ENCODE measurements at places on chromosomes 3 and 15. TPM values are rescaled to one million over a fixed set of nuclear protein-coding genes. Genes with fewer than 3 reads are reported as not detected.

CHST2 gene
- polyA plus RNA-seq: 11.5 TPM

LRRFIP2 gene
- 15.3 TPM for polyA plus RNA-seq

HDC gene
- polyA plus RNA-seq: not detected

CPB1 gene
- not detected for polyA plus RNA-seq

SOX2 gene
- polyA plus RNA-seq: not detected

IQCF2 gene
- polyA plus RNA-seq: not detected

ACSBG1 gene
- polyA plus RNA-seq: 0.06 TPM

SNURF gene
- polyA plus RNA-seq: 49.6 TPM

CFAP20DC gene
- 0.40 TPM for polyA plus RNA-seq

CCDC13 gene
- polyA plus RNA-seq: not detected

IL5RA gene
- polyA plus RNA-seq: not detected

FAM43A gene
- 3.5 TPM for polyA plus RNA-seq

LRRC31 gene
- not detected for polyA plus RNA-seq

PLA2G4D gene
- polyA plus RNA-seq: not detected

- H3K4me3 ChIP-seq: no peak overlapping the region
- no peak for DNase-seq
- no peak overlapping the region for H3K27ac ChIP-seq
- no peaks in the 10 kb centered on the region for H3K4me1 ChIP-seq
- H3K36me3 ChIP-seq: no peaks in the 10 kb centered on the region
- H3K27me3 ChIP-seq: no peaks in the 10 kb centered on the region
These were observed 25.3 kb upstream of the ZNF770 start for GRCh38 chr15:35013370-35013769.

GRCh38 chr15:61035311-61035710 is 193.8 kb downstream of the RORA start:
- H3K36me3 ChIP-seq: no peaks in the 10 kb centered on the region
- DNase-seq: no peak
- no peak overlapping the region for H3K4me3 ChIP-seq
- no peaks in the 10 kb centered on the region for H3K4me1 ChIP-seq
- H3K27ac ChIP-seq: no peak overlapping the region
- no peaks in the 10 kb centered on the region for H3K27me3 ChIP-seq

DNA sequence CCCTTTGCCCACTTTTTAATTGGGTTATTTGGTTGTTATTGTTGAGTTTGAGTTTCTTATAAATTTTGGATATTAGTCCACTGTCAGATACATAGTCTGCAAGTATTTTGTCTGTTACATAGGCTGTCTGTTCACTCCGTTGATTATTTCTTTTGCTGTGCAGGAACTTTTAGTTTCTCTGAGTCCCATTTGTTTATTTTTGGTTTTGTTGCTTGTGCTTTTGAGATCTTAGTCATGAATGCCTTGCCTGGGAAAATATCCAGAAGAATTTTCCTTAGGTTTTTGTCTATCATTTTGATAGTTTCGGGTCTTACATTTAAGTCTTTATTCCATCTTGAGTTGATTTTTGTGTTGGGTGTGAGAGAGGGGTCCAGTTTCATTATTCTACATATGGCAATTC is 254.5 kb downstream of the NLGN1 start:
- no peak overlapping the region for H3K27ac ChIP-seq
- H3K27me3 ChIP-seq: no peaks in the 10 kb centered on the region
- DNase-seq: no peak
- no peaks in the 10 kb centered on the region for H3K4me1 ChIP-seq
- no peaks in the 10 kb centered on the region for H3K36me3 ChIP-seq

- peak; percentile 25 for DNase-seq
- no peaks in the 10 kb centered on the region for H3K27me3 ChIP-seq
- H3K4me3 ChIP-seq: peak overlapping the region; percentile 50
- peak overlapping the region; percentile 78 for H3K27ac ChIP-seq
- H3K36me3 ChIP-seq: no peaks in the 10 kb centered on the region
These were observed 92.2 kb downstream of the KLHL25 start for GRCh38 chr15:85702321-85703101.

GRCh38 chr15:89002281-89002761 is 85.9 kb upstream of the ABHD2 start:
- H3K36me3 ChIP-seq: no peaks in the 10 kb centered on the region
- no peak overlapping the region for H3K4me3 ChIP-seq
- no peaks in the 10 kb centered on the region for H3K4me1 ChIP-seq
- no peak for DNase-seq
- H3K27me3 ChIP-seq: no peaks in the 10 kb centered on the region

- no peaks in the 10 kb centered on the region for H3K4me1 ChIP-seq
- H3K27me3 ChIP-seq: no peaks in the 10 kb centered on the region
- H3K27ac ChIP-seq: no peak overlapping the region
- DNase-seq: peak; percentile 44
- no peak overlapping the region for H3K4me3 ChIP-seq
These were observed 95.4 kb downstream of the HCN4 start for GRCh38 chr15:73273181-73274002.

- no peak for DNase-seq
- H3K36me3 ChIP-seq: no peaks in the 10 kb centered on the region
- no peak overlapping the region for H3K27ac ChIP-seq
- no peak overlapping the region for H3K4me3 ChIP-seq
- H3K4me1 ChIP-seq: no peaks in the 10 kb centered on the region
- no peaks in the 10 kb centered on the region for H3K27me3 ChIP-seq
These were observed 620.7 kb upstream of the ALCAM start for GRCh38 chr3:104746056-104746455.

DNA sequence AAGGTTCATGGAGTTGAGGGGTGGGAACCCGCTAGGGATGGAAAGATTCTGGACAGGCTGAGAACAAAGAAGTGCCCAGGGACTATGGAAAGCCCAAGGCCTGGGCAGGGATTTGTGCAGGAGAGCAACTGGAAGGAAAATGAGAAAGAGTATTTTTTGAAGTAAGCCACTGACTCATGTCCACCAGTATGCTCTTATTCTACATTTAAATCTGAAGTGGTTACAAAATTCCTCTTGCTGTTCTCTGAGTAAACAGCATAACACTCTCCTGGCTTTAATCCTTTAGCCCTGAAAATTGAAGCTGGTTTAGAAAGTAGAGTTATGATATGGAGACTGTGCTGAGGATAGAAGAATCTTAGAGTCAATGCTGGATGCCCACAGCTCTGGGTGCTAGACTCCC is 165.2 kb downstream of the ISL2 start:
- no peaks in the 10 kb centered on the region for H3K4me1 ChIP-seq
- no peaks in the 10 kb centered on the region for H3K27me3 ChIP-seq
- no peak overlapping the region for H3K4me3 ChIP-seq
- no peak overlapping the region for H3K27ac ChIP-seq
- H3K36me3 ChIP-seq: no peaks in the 10 kb centered on the region

DNA sequence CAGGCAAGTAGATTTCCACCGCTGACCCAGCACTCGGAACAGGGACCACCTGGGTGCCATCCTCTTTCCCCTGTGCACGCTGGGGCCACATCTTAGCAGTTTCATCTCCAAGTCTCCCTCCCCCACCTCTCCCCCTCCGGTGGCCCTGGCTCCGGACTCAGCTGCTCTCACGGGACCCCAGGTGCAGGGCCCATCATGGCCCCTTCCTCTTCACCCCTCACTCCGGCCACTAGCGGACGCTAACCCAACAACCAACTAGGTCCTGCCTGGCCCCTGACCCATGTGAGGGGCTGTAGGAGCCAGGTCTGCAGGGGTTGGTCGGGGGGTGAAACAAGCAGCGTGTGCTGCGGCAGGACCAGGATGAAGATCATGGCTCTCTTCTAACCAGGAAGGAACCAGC is 31.3 kb upstream of the IQSEC1 start:
- H3K4me3 ChIP-seq: no peak overlapping the region
- H3K27ac ChIP-seq: no peak overlapping the region
- no peaks in the 10 kb centered on the region for H3K27me3 ChIP-seq
- H3K36me3 ChIP-seq: no peaks in the 10 kb centered on the region
- no peaks in the 10 kb centered on the region for H3K4me1 ChIP-seq

GRCh38 chr3:42661593-42662022 is 8.1 kb downstream of the ZBTB47 start:
- no peaks in the 10 kb centered on the region for H3K27me3 ChIP-seq
- H3K4me3 ChIP-seq: no peak overlapping the region
- H3K36me3 ChIP-seq: no peaks in the 10 kb centered on the region
- no peak for DNase-seq
- no peak overlapping the region for H3K27ac ChIP-seq
- no peaks in the 10 kb centered on the region for H3K4me1 ChIP-seq

- DNase-seq: no peak
- H3K27me3 ChIP-seq: no peaks in the 10 kb centered on the region
- no peak overlapping the region for H3K27ac ChIP-seq
These were observed 117.4 kb upstream of the LPP start for GRCh38 chr3:188036375-188037194.

DNA sequence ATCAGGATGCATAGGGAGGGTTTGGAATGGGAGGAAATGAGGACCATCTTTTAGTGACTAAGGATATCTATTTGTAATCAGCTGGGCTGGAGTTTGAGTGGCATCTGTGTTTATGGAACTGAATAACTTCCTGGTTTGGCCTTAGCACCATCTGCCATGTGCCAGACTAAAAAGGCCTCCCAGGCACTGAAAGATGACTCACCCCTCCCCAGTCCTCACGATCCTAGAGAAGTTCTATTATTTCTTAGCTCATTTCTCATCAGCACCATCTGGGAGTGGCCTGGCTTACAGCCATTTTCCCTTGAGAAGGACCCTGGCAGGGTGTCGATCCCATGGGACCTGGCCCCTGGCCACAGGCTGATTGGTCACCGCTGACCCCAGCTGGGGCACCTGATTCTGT is 23.9 kb upstream of the CTXND1 start:
- H3K4me3 ChIP-seq: no peak overlapping the region
- no peak overlapping the region for H3K27ac ChIP-seq
- H3K36me3 ChIP-seq: no peaks in the 10 kb centered on the region
- no peaks in the 10 kb centered on the region for H3K4me1 ChIP-seq

DNA sequence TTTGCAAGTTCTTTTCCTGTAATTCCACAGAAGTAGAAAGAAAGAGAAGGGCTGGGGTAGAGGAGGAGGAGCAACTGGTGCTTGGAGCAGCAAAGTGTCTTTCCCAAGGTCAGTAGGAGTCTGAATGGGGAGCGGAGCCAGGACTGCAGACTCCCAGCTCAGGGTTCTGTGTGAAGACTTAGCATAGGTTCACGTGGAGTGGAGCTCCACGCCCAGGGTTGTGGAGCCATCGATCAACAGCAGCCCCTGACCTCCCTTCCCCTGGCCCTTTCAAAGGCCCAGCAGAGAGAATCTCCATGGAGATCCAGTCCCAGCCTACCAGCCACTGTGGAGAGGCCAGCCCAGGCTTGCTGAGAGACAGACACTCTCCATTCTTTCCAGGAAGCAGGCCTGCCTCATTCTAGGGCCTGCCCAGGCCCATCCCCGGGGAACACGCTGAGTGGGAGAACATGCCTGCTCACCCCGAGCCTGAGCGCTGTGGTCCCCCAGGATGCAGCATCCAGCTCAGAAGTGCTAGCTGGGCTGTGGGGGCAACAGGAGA is 62.1 kb downstream of the CORO2B start:
- no peak overlapping the region for H3K27ac ChIP-seq
- H3K27me3 ChIP-seq: no peaks in the 10 kb centered on the region
- no peaks in the 10 kb centered on the region for H3K36me3 ChIP-seq
- DNase-seq: no peak

GRCh38 chr3:134485075-134485717 is 589 bp downstream of the ANAPC13 start:
- peak overlapping the region; percentile 87 for H3K27ac ChIP-seq
- H3K36me3 ChIP-seq: peaks cover 34% of the 10 kb centered on the region
- no peak for DNase-seq

- no peak for DNase-seq
- H3K4me3 ChIP-seq: no peak overlapping the region
- no peaks in the 10 kb centered on the region for H3K36me3 ChIP-seq
- H3K27me3 ChIP-seq: no peaks in the 10 kb centered on the region
These were observed 108.2 kb upstream of the UBE2E2 start for GRCh38 chr3:23094890-23095462.

DNA sequence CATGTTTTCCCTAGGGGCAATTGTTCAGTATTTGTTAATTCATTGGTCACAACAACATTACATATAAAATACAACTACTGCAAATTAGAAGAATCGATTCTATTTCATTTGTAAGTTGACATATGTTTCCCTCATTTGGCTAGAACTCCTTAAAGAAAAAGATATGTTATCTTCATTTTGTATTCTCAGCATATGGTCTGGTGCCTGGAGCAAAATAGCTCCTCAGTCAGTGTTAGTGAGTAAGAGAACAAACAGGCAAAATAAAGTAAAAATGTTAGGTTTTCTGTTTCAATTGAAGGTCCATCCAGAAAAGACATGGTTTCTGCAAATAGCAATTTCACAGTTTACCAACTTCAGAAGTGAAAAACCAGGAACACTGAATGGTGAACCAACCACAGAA is 1343.1 kb downstream of the ROBO1 start:
- no peak for DNase-seq
- H3K36me3 ChIP-seq: no peaks in the 10 kb centered on the region
- H3K4me1 ChIP-seq: no peaks in the 10 kb centered on the region
- H3K4me3 ChIP-seq: no peak overlapping the region

GRCh38 chr3:78633626-78634025 is 1134.2 kb downstream of the ROBO1 start:
- H3K4me1 ChIP-seq: no peaks in the 10 kb centered on the region
- no peaks in the 10 kb centered on the region for H3K27me3 ChIP-seq
- no peak overlapping the region for H3K27ac ChIP-seq
- no peak for DNase-seq
- H3K36me3 ChIP-seq: no peaks in the 10 kb centered on the region

GRCh38 chr3:4828279-4829030 is 150.8 kb upstream of the BHLHE40 start:
- DNase-seq: no peak
- H3K36me3 ChIP-seq: no peaks in the 10 kb centered on the region
- H3K4me3 ChIP-seq: no peak overlapping the region
- H3K27me3 ChIP-seq: no peaks in the 10 kb centered on the region
- H3K27ac ChIP-seq: peak overlapping the region; percentile 60
- peaks cover 56% of the 10 kb centered on the region for H3K4me1 ChIP-seq

DNA sequence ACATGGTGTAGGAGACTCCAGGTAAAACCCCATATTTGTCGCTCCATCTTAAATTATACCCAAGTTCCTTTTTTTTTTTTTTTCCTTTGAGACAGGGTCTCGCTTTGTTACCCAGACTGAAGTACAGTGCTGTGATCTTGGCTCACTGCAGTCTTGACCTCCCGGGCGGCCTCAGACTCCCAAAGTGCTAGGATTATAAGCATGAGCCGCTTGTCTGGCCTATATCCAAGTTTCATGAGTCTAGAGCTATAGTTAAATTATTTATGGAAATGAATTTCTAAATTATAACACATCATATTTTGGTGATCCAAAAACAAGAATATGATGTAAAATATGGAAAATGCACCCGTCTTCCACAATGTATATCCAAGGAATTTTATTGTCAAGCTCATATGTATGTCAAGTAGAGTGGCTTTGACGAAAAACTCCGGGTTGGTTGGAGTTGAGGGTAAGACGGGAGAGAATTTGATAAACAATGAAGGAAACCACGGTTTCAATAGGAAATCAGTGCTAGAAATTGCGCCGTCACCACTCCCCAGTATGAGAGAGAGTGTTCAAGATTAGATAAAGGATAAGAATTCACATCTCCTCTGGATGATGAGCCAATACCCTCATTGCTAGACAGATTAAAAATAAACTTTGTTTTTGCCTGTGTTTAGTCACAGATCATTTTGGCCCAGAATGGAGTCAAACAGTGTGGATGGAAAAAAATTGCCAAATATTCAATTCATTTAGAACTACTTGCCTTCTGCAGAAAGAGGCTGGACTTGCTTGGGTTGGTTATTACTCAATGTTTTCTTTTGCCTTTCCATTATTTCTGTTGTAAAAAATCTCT is 209.2 kb upstream of the NR2F2 start:
- no peaks in the 10 kb centered on the region for H3K36me3 ChIP-seq
- no peaks in the 10 kb centered on the region for H3K27me3 ChIP-seq
- H3K4me1 ChIP-seq: no peaks in the 10 kb centered on the region
